ENCODE measurements at places on chromosomes 1 and 21.

DNA sequence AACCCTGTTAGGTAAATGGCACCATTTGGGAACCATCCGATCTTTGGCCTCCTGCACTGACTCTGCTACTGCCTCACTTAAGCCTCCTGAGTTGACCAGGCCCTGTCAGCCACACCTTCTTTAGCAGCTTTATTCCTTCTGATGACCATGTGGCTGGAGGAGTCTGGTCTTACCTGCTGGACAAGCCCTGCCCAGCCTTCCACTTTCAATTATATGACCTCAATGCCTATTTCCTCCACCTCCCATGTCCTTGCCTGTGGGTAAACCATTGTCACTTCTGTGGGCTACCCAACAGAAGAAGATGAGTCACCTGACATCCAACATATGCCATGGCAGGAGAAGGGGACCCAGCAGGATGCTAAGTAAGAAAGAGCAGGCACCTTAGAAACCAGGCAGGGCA, 393.8 kb downstream of the NTNG1 start:
- no peak for DNase-seq

- DNase-seq = no peak
Observed at GRCh38 chr1:53769780-53770179, 30.8 kb upstream of the GLIS1 start.

- no peak for DNase-seq
Observed at GRCh38 chr21:25558123-25558522, 49.2 kb downstream of the MRPL39 start.

DNA sequence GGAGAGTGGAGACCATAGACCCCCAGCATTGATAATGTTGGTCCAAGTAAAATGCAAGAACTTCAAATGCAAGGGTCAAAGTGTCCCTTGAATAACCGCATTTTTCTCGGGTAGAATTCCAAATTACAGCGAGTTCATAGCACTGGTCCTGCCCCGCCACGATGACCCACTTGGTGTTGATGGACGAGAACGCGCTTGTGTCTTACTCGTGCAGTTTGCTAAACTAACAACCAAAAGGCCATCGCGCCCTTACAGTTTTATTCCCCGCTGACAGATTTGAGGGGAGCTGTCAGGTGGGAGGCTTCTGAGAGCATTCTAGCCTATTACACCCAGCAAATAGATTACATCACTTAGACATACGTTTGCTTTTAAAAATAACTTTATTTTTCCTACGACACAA, 17.3 kb upstream of the TSPEAR start:
- no peak for DNase-seq

DNA sequence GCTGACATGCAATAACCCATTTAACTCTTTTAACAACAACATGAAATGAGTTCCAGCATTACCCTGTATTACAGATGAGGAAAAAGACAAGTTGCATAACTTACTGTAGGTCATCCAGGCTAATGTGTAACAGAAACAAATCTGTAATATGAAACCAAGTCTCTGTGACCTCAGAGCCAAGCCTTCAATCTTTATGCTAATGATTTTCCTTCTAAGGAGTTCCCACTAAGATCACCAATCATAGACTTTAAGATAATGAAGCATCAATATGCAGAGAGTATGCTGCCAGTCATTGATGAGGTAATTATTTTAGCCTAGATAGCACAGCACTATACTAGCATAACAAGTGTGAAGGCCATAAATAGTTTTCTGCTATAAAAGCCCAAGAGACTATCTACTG, 35.6 kb upstream of the RNPC3 start:
- DNase-seq = no peak
